Cardiac atrium fibroblast (primary cell): ENCODE measurements at places on chromosomes 11 and 22. TPM values are rescaled to one million over a fixed set of nuclear protein-coding genes. Genes with fewer than 3 reads are reported as not detected.

Gene STK33
- total RNA-seq, result 2.7 TPM in 1 of 2 replicates, not detected in the other

Gene FAM180B
- total RNA-seq, result not detected in 2 replicates

Gene APOA5
- total RNA-seq, result not detected in 2 replicates

Gene FAM227A
- total RNA-seq, result 0.65 and 0.90 TPM in 2 replicates

Gene RAB36
- total RNA-seq, result 1.8 and 2.3 TPM in 2 replicates

Gene GAL
- total RNA-seq, result 0.49 TPM in 1 of 2 replicates, not detected in the other

Gene OR4S1
- total RNA-seq, result not detected in 2 replicates
